Epithelial cell of prostate (primary cell): ENCODE measurements at places on chromosomes 4 and X.
A peak's percentile ranks its signal among the peaks of the same experiment; 100 is the strongest.

- DNase-seq = no peak
Observed at GRCh38 chrX:106927700-106928099, 7.5 kb downstream of the CLDN2 start.

- no peak for DNase-seq
Observed at GRCh38 chr4:124905441-124905840, 192.9 kb upstream of the ANKRD50 start.

DNA sequence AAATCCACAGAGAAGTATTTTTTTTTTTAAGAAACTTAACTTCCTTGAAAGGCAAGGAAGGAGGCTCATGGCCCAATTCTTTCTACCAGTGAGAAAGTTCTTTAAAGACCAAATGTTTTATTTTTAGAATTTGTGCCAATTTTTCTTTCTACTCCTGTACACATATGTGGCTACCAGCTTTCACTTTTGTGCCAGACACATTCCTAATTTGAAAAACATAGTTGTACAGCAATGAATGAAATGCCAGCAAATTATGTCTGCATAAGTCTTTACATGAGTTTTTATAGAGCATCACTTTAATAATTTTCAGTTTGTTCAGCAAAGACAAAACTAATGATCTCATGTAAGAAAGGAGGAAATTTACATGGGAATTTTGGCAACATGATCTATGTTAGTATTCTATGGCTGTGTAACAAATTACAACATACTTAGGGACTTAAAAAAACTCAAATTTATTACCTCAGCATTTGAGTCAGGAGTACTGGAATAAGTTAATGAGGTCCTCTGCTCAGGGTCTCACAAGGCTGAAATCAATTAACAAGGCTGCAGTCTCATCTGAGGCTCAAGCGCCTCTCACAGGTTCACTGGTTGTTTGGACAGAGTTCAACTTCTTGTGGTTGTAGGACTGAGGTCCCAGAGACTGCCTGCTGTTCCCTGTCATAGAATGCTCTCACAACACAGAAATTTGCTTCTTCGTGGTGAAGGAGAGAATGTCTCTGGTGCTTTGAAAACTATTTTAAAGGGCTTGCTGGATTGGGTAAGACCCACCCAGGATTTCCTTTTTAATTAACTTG is 678.2 kb upstream of the FAM241A start:
- no peak for DNase-seq

DNA sequence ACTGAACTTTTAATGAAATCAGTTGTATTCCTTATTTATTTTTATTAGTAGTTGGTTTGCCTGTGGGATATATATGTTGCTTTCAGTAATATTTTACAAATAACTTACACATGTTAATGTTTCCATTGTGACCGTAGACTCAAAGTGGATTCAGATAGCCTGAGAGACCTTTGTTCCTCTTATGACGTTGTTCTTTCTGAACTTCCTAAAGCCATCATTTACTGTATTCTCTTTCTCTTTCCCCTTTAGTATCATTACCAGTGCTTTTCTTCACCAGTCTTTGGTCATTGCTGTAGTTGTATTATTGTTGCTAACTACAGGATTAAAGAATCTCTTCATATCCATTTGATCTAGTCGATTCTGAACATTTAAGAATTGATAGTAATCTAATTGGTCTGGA is 4.3 kb downstream of the STIM2 start:
- no peak for DNase-seq

DNA sequence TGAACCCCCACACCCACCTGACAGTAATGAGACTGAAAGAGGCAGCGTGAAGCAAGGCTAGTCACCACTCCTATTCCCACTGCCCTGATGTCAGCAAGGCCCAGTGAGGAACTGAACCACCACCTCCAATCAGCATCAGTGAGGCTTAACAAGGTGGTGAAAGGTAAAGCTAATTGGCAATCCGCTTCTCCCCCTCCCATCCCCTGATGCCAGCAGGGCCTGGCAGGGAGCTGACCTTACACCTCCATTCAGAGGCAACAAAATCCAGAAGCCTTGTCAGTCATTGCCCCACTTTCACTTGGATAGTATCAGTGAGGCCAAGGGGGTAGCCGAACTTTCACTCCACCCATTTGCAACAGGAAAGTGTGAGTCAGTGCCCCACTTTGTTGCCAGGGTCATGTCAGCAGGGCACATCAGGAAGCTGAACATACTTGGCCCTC is 60.8 kb downstream of the AWAT2 start:
- no peak for DNase-seq

DNA sequence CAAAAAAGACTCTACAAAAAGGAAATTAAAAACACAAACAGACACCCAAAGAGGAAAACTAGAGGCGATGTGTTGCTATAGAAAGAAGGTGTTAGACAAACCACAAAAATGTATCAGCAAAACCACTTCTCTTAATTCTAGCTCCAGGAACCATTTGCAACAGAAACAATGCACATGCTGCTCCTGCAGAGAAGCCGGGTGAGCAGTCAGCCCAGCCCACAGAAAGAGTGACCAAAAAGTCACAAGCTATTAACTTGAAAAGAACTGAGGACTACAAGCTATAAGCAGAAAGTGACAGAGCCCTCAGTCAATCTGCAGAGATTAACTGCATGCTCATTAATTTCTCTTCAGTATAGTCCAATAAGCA is 96.2 kb upstream of the KLHL13 start:
- DNase-seq = no peak

DNA sequence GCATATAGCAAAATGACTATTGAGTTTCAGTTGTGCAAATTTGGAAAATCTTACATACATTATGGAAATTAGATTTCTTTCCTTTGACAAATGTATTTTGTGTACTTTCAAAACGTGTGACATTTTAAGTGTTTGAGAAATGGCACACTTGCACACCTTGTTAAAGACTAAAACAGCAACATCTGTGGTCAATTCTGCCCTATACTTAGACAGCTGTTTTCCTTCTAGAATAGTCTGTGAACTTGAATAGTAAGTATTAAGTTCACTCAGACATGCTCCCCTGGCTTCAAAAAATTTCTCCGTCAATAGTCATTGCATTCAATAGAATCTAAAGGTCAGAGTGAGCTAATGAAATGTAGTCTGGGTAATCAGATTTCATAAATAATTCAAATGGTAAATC is 21.7 kb upstream of the TBC1D9 start:
- DNase-seq = no peak

GRCh38 chr4:8414377-8414776 is 26.1 kb downstream of the ACOX3 start:
- DNase-seq = no peak

DNA sequence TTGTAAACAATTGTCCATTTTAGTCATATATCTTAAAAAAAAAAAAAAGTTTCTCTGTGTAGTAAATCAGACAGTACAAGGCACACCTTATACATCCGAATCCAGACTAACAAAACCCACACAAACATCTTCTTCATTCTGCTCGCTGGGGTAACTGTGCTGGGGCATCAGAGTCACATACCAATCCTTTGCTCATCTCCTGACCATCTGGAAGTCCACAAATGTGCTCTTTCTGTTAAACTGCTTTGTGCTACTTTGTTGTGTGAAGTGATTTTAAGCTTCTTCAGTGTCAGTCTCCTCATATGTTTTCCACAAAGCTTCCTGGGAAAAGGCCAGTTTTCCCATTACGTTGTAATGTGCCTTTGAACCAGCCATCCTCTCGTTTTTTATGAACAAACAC is 86.2 kb upstream of the CBR4 start:
- DNase-seq = no peak

- DNase-seq = no peak
Observed at GRCh38 chr4:30553706-30554105, 166.5 kb upstream of the PCDH7 start.

GRCh38 chr4:123340381-123340701 is 56.3 kb upstream of the SPRY1 start:
- peak; percentile 77 for DNase-seq

GRCh38 chrX:44319550-44319949 is 23.9 kb downstream of the EFHC2 start:
- DNase-seq = no peak

- DNase-seq = no peak
Observed at GRCh38 chrX:129980001-129980401, 2.4 kb upstream of the BCORL1 start.

- DNase-seq = no peak
Observed at GRCh38 chr4:6506616-6507140, 34.3 kb upstream of the PPP2R2C start.

DNA sequence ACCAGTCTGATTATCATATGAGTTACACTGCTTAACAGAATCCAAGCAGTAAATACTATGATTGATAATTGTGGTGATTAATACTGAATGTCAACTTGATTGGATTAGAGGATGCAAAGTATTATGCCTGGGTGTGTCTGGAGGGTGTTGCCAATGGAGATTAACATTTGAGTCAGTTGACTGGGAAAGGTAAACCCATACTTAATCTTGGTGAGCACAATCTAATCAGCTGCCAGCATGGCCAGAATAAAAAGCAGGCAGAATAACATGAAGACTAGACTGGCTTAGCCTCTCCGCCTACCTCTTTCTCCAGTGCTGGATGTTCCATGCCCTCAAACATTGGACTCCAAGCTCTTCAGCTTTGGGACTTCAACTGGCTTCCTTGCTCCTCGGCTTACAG is 961.3 kb downstream of the ADGRL3 start:
- no peak for DNase-seq

GRCh38 chr4:77015390-77015789 is 60.4 kb downstream of the CCNI start:
- DNase-seq = no peak

GRCh38 chrX:49230500-49231232 is 2.5 kb downstream of the CACNA1F start:
- no peak for DNase-seq

DNA sequence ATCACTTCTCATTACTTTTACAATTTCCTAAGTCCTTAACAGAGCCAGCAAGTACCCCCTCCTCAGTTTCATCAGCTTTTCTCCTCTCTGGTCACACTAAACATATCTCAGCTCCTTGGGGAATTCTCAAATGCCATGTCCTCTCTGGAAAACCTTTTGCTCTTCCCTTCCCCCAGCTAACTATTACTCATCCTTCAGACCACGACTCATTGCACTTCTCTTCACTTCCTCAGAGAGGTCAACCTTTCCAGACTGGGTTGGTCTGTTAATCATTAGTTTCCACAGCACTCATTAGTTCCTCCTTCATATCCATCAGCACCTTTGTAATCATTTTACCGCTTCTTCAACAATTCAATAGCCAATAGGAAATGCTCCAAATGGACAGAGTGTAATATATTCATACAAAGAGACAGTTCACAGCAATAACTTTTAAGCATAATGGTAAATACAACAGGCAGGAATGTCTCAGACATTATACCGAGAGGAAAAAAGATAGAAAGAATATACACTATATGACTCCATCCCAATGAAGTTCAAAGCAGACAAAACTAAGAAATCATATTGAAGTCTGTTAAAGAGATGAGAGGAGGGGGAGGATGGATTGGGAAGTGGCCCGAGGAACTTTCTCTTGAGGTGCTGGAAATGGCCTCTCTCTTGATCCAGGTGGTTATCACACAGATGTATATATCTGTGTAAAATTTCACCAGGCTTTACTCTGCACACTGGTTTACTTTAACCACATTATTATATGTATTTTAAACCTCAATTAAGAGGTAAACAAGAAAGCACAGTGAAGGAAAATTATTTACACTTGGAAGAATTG is 39.6 kb downstream of the DDX60L start:
- no peak for DNase-seq

- DNase-seq = peak; percentile 84
Observed at GRCh38 chr4:82865592-82865991, 25.4 kb downstream of the SEC31A start.

- DNase-seq = no peak
Observed at GRCh38 chr4:182827954-182828353, 89.2 kb downstream of the DCTD start.

DNA sequence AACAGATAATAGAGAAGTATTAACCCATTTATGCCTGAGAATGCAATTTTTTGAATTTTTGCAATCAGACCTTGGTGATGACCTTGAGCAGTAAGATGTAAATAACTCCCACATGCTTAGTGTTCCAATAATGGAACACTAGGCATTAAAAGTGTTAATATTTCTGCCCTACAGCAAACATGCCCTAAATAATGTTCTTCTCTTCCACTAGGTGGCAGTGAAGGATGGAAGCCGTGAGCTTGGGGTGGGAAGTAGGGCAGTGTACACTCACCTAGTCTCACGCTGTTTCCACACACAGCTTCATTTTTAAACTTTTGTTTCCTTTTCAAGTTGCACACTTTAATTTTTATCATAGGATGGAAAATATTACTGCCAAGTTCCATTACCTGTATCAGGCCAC is 613.1 kb upstream of the HS3ST1 start:
- DNase-seq = no peak

GRCh38 chrX:1453951-1454785 is 1.5 kb upstream of the ASMTL start:
- no peak for DNase-seq

DNA sequence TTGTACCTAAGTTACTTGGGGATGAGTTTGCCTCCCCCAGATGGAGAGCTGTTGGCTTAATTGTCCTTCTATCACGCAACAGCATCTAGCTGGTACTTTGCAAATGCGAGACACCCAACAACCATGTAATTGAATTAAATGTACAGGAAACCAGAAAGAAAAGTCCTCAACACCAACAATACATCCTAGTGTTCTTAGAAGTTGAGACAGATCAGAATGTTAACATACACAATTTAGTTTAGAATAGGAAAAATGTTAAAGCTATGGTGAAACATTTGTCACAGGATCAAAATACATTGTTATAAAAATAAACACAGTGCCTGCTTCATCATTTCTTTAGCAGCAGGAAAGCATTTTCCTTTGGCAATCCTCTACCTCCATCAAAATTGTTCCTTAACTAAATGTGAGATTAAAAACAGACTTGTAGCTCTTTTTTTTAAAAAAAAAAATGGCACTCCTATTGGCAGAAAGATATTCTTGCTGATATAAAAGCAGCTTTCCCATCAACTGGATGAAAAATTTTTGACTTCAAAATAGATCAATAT is 163.1 kb upstream of the MID1 start:
- no peak for DNase-seq

DNA sequence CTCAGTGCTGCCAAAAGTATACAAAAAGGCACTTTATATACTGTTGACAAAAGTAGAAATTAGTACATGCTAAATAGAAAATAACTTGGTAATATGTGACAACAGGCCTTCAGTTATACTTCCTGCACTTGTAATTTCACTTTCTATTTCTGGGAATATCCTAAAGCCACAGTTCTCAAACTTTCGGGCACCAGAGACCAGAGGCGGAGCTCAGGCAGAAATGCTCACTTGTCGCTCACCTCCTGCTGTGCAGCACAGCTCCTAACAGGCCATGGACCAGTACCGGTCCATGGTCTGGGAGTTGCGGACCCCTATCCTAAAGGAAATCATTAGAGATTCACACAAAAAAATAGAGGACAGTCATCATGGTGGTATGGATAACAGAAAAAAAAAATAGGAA is 25.7 kb downstream of the ACSL4 start:
- DNase-seq = no peak

GRCh38 chr4:152459326-152459725 is 76.6 kb downstream of the FBXW7 start:
- DNase-seq = no peak

- no peak for DNase-seq
Observed at GRCh38 chrX:136850441-136851175, 29.9 kb downstream of the RBMX start.

- DNase-seq = no peak
Observed at GRCh38 chrX:131199091-131199490, 90.0 kb downstream of the IGSF1 start.
